Glutamatergic neuron (in vitro differentiated cells): ENCODE measurements at places on chromosomes 12 and 14.
A peak's percentile ranks its signal among the peaks of the same experiment; 100 is the strongest.

DNA sequence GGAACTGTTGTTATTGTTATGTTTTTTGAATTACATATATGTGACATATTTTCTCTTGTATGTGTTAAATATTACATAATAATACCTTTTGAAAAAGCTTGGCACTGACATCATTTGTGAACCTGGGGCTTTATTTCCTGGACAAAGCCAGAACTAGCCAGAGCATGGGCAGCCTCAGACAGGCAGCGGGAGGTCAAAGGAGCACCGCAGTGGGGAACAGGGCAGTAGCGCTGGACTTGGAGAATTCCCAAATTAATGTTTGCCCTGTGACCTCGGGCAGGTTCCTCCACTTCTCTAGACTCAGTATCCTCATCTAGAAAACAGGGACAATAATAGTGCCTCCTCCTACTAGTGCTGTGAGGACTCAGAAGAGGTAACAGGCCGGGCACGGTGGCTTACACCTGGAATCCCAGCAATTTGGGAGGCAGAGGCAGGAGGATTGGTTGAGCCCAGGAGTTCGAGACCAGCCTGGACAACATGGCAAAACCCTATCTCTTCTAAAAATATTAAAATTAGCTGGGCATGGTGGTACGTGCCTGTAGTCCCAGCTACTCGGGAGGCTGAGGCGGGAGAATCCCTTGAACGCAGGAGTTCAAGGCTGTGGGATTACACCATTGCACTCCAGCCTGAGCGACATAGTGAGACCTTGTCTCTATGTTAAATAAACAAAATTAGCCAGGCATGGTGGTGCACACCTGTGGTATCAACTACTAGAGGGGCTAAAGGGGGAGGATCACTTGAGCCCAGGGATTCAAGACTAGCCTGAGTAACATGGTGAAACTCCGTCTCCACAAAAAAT is 27.3 kb upstream of the ITPK1 start:
- DNase-seq, result no peak

DNA sequence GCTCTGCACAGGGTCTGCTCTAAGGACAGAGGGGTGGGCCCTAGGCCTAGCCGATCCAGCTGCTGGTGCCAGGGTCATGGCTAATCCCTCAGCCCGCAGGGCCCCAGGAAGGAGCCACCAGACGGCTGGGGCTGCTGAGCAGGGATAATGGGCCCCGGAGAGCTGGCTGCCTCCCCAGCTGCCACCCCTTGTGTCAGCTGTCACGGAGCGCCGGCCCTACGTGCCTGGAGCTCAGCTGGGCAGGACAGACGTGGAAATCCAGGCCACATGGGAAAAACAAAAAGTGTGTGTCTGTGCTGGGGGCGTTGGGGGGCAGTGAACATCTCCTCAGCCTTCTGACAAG is 36.2 kb downstream of the CHGA start:
- DNase-seq, result peak; percentile 84

DNA sequence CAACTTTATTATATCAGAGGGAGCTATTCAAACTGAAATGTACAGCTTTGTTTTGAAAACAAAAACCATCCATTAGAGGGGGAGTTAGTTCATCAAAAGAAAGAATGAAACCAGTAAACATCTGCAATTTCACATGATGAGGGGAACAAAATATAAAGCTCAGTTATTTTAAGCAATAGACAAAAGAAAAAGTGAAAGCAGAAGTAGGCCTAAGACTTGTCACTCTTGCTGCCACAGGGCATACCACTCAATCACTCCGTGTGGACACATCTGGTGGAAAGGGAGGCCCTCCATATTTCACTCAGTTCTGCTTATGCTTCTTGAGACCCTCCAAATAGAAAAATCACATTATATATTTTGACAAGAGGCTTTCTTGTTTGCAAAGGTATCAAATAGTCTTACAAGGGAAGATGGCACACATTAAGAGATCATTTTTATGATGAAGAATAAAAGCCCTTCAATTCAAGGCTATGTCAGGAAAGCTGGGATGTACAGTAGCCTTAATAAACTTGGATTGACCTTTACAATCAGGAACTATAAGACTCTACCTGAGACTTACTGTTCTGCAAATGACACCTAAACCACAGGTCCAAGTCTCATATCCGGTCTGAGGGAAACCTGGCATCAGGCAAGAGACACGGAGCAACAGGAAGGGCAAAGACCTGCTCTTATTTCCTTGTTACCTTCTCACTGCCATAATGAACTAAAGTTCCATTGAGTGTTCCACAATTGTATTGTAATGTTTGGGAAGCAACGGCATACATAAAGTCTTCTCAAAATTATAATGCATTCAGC is 222.5 kb upstream of the GRIP1 start:
- DNase-seq, result no peak

DNA sequence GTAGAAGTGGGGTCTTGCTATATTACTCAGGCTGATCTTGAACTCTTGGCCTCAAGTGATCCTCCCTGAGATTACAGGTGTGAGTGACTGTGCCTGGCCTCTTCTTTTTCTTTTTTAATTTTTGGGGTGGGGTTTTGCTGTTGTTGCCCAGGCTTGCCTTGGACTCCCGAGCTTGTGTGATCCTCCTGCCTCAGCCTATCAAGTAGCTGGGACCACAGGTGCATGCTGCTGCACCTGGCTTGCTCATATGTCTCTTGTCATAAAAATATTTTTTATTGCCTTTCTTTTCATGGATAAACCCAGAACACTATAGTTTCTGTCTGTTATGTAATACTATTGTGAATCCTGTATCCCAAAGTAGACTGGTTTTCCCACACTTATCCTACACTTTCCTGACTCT is 26.0 kb downstream of the SCYL2 start:
- DNase-seq, result no peak

DNA sequence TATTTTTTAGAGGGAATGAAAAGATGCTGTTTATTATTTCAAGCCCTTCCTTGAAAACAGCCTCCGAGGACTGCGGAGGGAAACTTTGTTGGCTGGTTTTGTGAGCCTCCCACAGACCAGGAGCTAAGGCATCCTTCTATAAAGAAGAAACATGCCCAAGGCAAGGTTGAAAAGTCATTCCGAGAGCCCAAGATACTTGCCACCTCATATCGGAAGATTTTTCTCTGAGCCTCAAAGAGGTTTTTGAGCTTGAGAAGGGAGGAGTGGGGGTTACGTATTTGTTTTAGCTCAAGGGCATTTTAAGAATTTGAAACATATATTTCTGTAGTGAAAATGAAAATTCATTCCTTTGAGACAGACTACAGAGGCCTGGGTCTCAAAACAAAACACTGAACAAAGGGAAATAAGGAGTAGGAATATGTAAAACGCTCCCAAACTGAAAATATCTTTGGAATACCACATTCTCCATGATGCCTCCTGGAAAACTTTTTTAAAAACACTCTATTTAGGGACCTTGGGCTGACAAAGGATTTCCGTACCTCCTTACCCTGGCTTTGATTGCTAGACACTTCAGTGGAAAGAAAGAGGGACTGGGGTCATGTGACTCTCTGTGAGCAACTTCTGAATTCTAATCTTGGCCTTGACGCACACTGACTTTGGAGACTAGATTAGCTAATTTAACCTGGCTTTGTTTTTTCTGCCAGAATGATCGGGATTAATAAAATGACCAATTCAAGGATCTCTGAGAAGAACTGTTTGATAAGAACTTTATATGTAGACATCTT is 180.9 kb downstream of the SRGAP1 start:
- no peak for DNase-seq

DNA sequence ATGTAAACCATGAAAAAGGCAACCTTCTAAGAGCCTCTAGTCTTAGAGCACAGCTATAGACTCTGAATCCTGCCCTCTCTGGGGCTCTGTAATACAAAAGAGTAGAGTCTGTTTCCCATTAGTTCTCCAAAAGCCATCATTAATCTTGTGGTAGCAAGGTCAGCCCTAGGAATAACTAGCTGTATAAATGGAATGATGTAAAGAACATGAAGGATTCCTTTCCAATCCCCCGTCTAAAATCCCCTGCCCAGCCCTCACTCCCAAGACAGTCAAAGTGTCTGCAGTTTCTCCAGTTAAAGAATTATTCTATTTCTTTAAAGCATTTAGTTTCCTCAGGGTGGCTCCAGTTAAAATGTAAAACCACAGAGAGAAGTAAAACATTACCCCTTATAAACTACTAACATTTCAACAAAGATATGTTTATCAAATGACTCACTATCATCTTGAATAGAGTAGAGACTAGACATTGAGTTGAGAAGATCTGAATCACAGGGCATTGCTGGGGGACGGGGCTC is 104.2 kb downstream of the ST8SIA1 start:
- DNase-seq, result no peak
